ENCODE measurements at places on chromosomes 13 and 19.

DNA sequence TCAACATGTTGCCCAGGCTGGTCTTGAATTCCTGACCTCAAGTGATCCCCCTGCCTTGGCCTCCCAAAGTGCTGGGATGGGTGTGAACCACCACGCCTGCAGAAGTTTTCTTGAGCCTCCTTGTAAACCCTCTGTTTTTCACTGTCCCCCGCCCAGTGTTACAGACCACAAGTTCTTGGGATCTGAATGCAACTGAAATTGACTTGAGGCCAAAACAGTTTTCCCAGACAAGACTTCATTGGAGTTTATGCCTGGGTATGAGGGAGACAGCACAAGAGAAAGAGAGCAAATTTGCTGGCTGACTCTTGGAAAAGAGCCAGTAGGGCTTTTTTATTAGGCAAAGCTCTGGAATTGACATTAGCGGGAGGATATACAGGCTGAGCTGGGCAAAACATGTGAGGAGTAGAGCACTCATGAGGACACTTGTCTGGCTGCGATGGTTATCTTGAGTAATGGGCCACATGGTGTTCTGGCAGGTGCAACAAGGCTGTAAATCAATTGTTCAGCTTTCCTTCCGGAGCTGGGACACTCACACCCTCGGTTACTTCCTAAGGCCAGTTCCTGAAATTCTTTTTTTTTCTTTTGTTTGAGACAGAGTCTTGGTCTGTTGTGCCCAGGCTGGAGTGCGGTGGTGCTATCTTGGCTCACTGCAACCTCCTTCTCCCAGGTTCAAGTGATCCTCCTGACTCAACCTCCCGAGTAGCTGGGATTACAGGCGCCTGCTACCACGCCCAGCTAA, 12.7 kb upstream of the HNRNPL start:
- no peak for DNase-seq

DNA sequence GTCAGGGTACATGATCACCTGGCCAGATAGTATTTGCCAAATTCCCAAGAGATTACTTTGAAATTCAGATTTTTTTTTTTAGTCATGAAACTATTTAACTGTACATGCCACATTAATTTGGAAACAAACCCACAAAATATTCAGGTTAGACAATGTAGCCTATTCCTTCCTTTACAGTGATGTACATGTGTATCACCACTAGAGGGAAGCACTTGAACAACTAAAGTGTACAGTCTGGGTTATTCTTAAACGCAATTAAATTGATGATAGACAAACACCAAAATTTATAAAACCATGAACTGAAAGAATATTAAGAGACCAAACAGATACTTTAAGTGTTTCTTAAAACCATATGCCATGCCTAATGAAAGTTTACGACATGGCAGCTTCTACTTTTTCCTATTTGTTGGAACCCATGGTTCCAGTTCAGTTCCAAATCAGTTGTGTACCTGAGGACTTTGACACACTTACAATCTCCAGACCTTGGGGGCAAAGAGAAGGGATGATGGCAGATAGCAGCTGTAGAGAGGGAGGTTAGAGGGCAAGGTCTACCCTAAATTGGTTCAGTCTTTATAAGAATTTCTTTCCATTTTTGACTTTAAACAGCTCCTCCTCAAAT, 52.8 kb downstream of the TNFSF13B start:
- no peak for DNase-seq

DNA sequence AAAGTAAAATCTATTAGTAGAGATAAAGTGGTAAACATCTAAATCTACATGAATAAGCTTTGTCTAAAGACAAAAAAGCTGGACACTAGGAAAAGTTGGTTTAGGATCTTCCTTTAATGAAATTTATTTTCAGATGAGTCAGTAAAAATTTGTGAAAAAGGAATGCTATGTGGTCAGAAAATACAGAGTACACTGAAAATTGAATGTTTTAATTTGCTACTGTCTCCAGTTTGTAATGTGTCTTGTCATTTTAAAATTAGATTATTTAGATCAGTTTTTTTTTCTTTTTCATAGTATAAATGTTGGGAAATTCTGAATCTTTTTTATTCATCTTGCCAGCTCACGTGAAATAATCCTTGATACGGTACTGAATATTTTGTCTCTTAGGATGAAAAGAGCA, 56.9 kb downstream of the SLITRK6 start:
- no peak for DNase-seq

DNA sequence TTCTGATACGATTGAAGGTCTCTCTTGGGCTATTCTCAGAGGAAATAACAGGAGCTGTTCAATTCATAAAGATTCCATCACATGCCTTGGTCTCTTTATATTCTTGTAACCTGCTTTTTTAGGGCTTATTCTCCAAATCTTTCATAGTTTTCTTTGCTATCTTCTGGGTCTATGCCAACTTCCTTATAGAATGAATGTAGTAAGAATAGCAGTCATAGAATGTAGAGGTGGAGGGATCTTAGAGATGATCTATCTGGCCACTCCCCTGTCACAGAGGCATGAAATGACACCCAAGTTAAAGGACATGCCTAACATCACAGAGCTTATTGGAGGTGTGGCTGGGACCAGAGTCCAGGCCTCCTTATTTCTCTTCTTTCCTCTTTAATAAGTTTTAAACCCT, 13.2 kb downstream of the LCP1 start:
- DNase-seq: no peak

- no peak for DNase-seq
Observed at GRCh38 chr13:25319771-25320170, 18.3 kb downstream of the NUP58 start.

- DNase-seq: no peak
Observed at GRCh38 chr19:35336166-35336955, 7.4 kb downstream of the CD22 start.

- no peak for DNase-seq
Observed at GRCh38 chr19:13984186-13984585, 21.9 kb downstream of the RFX1 start.

DNA sequence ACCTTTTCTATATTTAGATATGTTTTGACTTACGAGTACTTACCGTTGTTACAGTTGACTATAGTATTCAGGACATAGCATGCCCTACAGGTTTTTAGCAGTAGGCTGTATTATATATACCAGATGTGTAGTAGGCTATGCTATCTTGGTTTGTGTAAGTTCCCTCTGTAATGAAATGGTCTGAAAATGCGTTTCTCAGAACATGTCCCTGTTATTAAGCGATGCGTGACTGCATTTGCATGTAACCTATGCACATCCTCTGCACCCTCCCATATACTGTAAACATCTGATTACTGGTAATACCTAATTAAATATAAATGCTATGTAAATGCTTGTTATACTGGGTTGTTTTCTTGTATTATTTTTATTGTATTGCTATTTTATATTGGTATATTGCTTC, 6.6 kb downstream of the ZNF766 start:
- no peak for DNase-seq

DNA sequence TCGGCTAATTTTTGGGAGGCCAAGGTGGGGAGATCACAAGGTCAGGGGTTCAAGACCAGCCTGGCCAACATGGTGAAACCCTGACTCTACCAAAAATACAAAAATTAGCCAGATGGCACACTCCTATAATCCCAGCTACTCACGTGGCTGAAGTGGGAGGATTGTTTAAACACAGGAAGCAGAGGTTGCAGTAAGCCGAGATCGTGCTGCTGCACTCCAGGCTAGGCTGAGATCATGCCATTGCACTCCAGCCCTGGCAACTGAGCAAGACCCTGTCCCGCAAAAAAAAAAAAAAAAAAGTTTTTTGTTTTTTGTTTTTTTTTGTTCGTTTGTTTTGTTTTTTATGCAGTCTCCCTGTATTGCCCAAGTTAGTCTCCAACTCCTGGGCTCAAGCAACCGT, 21.2 kb downstream of the MAST1 start:
- no peak for DNase-seq

GRCh38 chr19:58570770-58571574, 2.2 kb downstream of the MZF1 start:
- DNase-seq: no peak

GRCh38 chr13:49343731-49344130, 96.0 kb downstream of the CDADC1 start:
- no peak for DNase-seq

DNA sequence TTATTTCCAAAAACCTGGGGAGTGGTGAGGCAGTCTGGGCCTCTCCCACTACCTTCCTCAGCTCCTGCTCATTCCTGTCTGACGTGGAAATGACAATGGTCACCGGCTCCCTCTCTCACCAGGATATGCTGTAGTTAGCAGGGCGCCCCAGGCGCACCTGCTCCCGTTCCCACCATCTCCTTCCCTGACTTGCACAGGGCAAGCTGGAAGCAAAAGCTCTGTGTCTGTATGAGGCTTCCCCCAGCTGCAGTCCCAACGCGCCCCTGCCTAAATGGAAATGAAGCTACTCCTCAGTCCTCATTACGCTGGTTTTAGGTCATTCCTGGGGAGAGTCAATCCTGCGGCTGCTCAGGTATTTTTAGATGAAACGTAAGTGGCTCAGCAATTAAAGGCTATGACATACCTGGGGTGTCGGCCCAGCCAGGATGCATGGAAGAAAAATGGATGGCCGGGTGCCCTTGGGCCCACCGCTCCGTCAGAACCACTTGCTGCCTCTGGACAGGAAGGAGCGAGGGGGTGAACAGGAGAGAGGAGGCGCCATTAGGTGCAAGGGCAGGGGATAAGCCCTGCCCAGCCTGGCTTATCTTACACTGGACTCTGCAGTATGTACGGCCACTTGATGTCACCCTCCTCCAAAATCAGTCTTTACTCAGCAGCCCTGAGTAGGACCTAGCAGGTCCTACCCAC, 32.4 kb downstream of the DHRS12 start:
- no peak for DNase-seq

- no peak for DNase-seq
Observed at GRCh38 chr13:61751039-61751438, 335.4 kb upstream of the PCDH20 start.

DNA sequence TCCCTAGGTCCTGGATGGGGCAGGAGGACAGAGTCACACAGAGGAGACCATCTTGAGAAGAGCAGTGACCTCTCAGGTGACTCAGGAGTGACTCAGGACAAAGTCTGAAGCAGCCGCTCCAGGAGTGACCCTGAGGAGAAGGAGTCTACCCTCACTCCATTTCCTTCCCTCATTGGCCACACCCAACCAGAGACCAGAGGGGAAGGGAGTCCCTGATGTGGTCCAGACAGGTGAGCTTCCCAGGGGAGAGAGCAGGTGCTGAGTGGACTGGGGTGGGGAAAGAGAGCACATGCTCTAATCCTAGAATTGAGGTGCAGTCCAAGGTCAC, 75.5 kb upstream of the MEDAG start:
- DNase-seq: no peak

DNA sequence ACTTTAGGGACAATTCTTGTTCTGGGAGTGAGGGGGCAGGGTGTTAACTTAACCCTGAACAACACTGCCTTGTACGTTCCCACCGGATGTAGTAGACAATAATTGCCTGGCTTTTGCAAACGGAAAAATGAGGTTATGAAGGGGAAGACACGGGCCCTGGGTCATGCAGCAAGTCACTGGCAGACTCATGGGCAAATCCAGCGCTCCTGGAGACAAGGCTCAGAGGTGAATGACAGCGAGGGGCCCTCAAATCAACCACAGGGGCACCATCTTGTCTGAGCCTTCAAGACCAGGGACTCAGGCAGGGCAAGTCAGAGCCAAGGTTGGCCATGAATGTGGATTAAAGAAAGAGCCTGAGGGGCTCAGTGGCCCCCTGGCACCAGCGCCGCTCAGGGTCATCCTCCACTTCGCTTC, 2.8 kb downstream of the RASA3 start:
- DNase-seq: no peak

- DNase-seq: peak; percentile 44
Observed at GRCh38 chr19:38049105-38049649, 142.2 kb downstream of the SIPA1L3 start.

DNA sequence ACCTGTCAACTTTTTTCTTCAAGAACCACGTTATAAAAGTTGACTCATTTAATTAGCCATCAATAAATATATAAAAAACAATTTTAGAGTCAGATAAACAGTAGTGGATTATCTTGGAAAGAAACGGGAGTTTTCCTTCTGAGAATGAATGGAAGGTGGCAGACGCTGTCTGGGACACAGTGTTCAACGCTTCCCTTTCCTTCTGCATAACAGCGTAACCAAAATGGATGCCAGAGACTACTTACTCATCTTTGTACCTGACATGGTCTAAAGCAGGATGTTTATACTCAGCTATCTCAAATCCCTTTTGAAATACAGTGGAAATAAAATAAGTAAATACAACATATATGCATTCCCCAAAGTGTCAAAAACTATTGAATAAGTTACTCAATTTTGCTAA, 195.2 kb downstream of the LHFPL6 start:
- DNase-seq: no peak

DNA sequence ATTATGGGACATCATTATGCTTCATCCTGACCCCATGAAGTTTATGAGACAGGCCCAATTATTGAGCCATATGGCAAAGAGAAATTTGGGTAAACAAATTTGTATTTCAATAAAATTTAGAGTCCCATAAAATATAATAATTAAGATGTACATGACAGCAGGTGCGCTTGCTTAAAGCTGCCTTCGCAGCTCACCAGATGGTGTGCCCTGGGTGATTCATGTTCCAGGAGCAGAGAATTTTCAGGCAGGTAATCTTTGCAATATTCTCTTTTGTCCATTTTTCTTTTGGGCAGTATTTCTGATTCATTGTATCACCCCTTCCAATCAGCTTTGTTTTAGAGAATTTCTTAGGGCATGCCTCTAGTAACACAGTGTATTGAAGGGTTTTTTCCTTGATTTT, 39.5 kb upstream of the WASF3 start:
- no peak for DNase-seq

- peak; percentile 14 for DNase-seq
Observed at GRCh38 chr19:44582581-44583265, 30.6 kb upstream of the IGSF23 start.

- DNase-seq: no peak
Observed at GRCh38 chr19:51292971-51293370, 18.5 kb upstream of the IGLON5 start.

DNA sequence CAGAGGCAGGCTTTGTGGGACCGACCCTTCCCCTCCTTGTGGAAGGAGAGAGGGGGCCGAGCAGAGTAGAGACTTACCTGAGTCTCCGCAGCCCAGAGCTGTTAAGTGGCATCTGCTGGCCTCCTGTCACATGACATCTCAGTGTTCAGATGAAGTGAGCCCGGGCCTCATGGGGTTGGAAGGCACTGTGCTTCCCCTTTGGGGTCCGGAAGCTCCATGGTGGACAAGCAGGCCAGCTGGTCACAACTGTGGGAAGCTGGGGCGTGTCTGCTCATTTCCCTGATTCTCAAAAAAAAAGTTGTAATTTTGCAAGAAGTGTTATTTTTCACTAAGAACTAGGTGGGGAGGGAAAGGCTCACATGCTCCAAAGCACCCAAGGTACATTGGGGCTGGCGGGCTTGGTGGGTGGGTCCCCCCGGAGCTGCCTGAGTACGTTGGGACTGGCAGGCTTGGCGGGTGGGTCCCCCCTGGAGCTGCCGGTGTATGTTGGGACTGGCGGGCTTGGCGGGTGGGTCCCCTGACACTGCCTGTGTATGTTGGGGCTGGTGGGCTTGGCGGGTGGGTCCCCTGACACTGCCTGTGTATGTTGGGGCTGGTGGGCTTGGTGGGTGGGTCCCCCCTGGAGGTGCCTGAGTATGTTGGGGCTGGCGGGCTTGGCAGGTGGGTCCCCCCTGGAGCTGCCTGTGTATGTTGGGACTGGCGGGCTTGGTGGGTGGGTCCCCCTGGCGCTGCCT, 18.2 kb upstream of the DCUN1D2 start:
- DNase-seq: no peak

Measured in stimulated activated CD4-positive, alpha-beta T cell treated with anti-CD3 and anti-CD28 coated beads, Interleukin-15, amount 100 ng/mL, for 48 hours (primary cell).